Sigmoid colon (tissue), 7 donors: ENCODE measurements at places on chromosomes 3 and 15. TPM values are rescaled to one million over a fixed set of nuclear protein-coding genes. Genes with fewer than 3 reads are reported as not detected.

Gene IFT80
- total RNA-seq, result 16.5 TPM

Gene CALML4
- 10.9 TPM for total RNA-seq

Gene ZBTB20
- total RNA-seq, result 58.6 TPM

Gene PCLAF
- total RNA-seq, result 3.9 TPM

Gene CYP19A1
- 0.71 TPM for total RNA-seq

Gene GABPB1
- total RNA-seq, result 14.3 TPM

Gene GRAMD1C
- total RNA-seq, result 0.82 TPM

GRCh38 chr3:55879901-55880331 is 392.8 kb upstream of the WNT5A start:
- no peak overlapping the region for H3K4me3 ChIP-seq
- H3K4me1 ChIP-seq, result no peaks in the 10 kb centered on the region
- DNase-seq, result no peak
- H3K27me3 ChIP-seq, result no peaks in the 10 kb centered on the region

- H3K36me3 ChIP-seq, result no peaks in the 10 kb centered on the region
- H3K4me3 ChIP-seq, result peak overlapping the region; percentile 59
- peaks cover 33% of the 10 kb centered on the region for H3K4me1 ChIP-seq
- peaks cover 58% of the 10 kb centered on the region for H3K27me3 ChIP-seq
- DNase-seq, result no peak
These were observed 1.7 kb downstream of the SEMA5B start for GRCh38 chr3:123025642-123026521.

DNA sequence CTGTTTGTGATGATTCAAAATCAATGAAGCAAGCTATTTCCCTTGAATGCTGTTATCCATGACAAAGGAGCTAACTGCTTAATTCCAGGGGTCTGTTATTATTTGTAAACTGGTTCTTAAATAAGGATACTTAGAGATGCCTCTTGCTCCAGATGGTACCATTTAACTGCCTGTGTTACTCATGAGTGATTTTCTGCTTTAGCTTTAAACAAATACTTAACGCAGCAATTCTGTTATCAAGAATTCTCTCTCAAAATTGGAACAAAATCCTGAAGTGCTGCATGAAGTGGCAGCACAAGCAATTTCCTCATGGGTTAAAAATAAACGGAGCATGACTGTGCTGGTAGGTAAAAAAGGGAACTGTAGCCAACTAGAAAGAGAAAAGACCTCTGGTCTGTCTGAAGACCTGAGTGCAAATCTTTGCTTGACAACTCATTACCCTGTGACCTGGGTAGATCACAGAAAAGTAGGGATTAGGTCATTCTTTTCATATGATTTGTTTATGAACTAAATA is 62.5 kb upstream of the GBE1 start:
- DNase-seq, result no peak
- H3K27ac ChIP-seq, result no peak overlapping the region
- no peaks in the 10 kb centered on the region for H3K36me3 ChIP-seq
- H3K27me3 ChIP-seq, result no peaks in the 10 kb centered on the region

- no peak overlapping the region for H3K27ac ChIP-seq
- DNase-seq, result no peak
- H3K27me3 ChIP-seq, result no peaks in the 10 kb centered on the region
These were observed 14.0 kb upstream of the PTPN23 start for GRCh38 chr3:47366833-47367232.

DNA sequence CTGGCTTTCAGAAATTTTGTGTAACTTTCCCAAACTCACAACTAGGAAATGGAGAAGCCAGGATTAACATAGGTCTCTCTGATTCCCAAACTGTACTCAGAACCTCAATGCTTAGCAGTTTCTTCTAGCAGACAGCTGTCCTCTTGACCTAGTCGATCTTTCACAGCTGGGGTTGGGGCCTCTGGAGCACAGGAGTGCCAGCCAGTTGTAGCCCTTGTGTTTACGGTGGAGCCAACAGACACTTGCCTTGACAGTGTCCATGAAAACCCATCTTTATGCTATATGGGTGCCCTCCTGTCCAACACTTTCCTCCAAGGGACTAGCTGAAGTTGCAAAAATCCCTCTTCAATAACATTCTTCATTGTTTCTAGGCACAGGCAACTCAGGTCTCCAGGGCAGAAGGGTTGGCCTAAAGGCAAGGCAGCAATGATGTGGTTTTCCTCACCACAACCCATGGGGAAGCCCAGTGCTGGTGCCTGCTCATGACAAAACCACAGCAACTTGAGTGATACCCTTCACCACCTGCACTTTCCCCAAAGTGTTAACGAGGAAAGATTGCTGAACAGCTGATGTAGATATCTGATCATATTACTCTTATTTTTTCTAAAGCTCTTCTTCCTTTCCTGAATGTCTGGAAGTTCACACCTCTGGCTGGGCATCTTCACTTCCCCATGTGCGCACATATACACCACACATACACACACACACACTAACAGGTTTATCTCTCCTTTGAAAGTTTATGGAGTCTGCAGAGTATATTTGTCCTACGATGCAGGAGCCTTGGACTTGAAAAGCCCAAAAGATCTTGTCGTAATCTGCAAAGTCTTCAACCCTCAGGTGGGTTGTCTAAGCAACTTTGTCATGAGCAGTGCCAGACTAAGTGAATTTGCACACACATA is 11.0 kb upstream of the KNG1 start:
- DNase-seq, result no peak
- no peak overlapping the region for H3K27ac ChIP-seq

DNA sequence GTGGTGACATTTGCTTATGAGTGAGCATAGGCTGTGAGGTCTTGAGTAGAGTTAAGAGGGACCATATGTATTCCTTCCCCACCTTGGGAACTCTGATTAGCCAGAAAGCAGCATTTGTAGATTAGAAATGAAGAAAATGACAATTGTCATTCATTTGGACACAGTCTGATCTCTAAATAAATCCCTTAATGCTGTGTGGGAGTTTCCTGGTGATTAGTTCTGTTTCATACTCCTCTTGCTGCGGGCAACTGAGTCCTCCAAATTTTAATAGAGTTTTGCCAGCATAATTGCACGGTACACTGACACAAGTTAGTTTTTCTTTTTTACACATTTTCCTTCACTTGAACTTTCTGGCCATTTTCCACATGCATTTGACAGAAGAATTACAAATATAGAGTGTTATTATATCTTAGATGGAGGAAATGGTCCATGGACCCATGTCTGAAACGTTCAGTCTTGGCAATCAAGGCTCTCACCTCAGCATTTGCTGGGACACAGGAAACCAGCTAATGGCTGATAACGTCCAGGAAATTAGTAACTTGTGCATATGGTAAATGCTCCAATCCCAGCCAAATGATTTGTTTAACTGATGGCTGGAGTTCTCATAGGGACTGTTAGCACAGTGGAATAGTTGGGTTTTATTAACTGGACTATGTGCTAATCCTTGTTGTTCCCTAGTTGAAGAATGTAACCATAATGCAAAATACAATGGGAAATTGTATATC is 321.2 kb downstream of the RBMS3 start:
- no peak overlapping the region for H3K27ac ChIP-seq
- peaks cover 17% of the 10 kb centered on the region for H3K4me1 ChIP-seq
- no peak for DNase-seq
- no peaks in the 10 kb centered on the region for H3K27me3 ChIP-seq

- no peak for DNase-seq
- no peaks in the 10 kb centered on the region for H3K27me3 ChIP-seq
These were observed 336.5 kb upstream of the TGFBR2 start for GRCh38 chr3:30269751-30270445.

GRCh38 chr3:150450916-150451315 is 42.8 kb downstream of the TSC22D2 start:
- no peak overlapping the region for H3K4me3 ChIP-seq
- peak overlapping the region; percentile 24 for H3K27ac ChIP-seq
- no peaks in the 10 kb centered on the region for H3K36me3 ChIP-seq
- H3K27me3 ChIP-seq, result no peaks in the 10 kb centered on the region
- H3K4me1 ChIP-seq, result peaks cover 78% of the 10 kb centered on the region

DNA sequence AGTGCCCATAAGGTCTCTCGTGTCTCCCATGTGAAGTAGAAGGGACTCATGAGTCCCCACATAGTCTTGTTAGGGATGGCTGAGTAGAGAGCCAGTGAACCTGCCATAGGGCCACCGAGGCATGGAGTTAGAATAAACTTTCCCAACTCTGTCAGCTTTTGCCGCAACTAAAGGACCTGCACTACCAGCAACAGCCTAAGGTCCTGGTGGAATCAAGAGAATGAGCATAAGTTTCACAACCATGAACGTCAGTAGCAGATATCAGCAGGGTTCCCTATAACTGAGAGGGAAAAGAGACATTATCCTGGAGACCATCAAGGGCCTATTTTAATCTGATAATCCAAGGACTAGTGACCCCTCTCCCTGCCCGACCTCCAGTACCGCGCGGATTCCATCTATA is 60.3 kb upstream of the FNDC3B start:
- DNase-seq, result no peak
- H3K4me3 ChIP-seq, result no peak overlapping the region
- no peaks in the 10 kb centered on the region for H3K27me3 ChIP-seq
- H3K36me3 ChIP-seq, result no peaks in the 10 kb centered on the region

- no peaks in the 10 kb centered on the region for H3K4me1 ChIP-seq
- H3K4me3 ChIP-seq, result no peak overlapping the region
- DNase-seq, result no peak
- H3K27me3 ChIP-seq, result no peaks in the 10 kb centered on the region
- no peak overlapping the region for H3K27ac ChIP-seq
These were observed 11.1 kb upstream of the CHRNB4 start for GRCh38 chr15:78651930-78652615.

- H3K4me1 ChIP-seq, result no peaks in the 10 kb centered on the region
- H3K27me3 ChIP-seq, result no peaks in the 10 kb centered on the region
These were observed 32.7 kb upstream of the CSPG4 start for GRCh38 chr15:75745305-75745704.

DNA sequence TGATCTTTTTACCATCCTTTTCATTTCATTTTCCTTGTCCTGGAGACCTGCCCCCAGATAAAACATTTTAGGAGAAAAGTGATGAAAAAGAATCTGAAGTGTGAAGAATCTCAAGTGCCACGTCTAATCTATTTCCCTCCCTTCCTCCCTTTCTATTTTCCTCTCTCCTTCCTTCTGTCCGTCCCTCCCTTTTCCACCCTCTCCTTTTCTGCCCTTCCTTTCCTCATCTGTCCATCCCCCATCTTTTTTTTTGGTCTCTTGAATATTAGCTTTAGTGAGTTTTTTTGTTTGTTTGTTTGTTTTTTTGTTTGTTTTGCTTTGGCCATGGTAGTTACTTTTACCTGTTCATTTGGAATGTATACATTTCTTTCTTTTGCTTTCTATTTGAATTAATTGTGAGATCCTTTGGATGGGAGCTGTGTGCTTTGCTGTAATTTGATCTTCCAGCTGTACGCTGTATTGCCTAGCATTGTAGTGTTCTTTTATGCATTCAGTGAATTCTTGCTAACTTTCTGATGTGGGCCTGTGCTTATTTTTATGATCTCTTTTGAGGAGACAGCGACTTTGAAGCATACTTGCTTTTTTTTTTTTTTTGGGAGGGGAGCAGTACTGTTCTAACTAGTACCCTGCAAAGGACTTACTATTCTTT is 19.2 kb downstream of the CDIN1 start:
- peaks cover 47% of the 10 kb centered on the region for H3K4me1 ChIP-seq
- peak overlapping the region; percentile 87 for H3K27ac ChIP-seq
- H3K4me3 ChIP-seq, result no peak overlapping the region

- H3K27me3 ChIP-seq, result no peaks in the 10 kb centered on the region
- no peaks in the 10 kb centered on the region for H3K36me3 ChIP-seq
- H3K4me3 ChIP-seq, result peak overlapping the region; percentile 92
These were observed 1.3 kb downstream of the TLE3 start for GRCh38 chr15:70096215-70097062.

DNA sequence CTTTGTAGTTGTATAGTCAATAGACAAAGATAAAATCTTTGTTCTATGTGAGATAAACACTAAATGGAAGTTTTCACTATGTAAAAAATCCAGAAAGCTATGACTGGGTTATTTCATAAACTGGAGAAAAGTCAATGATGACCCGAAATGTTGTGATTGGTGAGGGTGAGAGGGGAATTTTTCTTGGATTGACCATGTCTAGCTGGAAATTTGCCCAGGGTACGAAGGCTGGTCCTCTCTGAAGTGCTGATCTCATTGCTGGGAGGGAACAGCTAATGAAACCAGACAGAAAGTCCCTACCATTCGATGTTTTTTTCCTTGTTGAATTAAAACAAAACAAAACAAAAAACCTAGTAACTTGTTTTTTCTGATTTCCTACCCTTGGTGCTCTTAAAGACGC is 14.3 kb downstream of the TPRG1 start:
- no peaks in the 10 kb centered on the region for H3K36me3 ChIP-seq
- no peak overlapping the region for H3K4me3 ChIP-seq
- no peak overlapping the region for H3K27ac ChIP-seq

DNA sequence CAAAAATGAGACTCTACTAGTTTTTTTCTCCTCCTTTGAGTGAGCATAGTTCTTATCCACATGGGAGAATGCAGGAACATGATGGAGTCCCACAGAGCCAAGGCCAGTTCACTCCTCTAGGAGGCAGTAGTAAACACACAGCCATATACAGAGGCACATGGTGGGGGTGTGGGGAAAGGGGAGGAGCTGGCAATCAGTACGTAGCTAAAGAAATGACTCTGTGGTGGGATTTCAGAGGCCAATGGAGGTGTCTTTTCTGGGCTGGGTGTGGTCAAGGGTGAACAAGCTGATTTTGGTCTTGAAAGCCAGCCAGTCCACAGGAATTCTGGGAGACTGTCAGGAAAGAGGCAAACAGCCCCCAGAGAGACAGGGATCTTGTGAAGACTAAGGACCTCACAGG is 6.6 kb upstream of the RAB11A start:
- no peaks in the 10 kb centered on the region for H3K36me3 ChIP-seq
- H3K4me3 ChIP-seq, result no peak overlapping the region
- no peaks in the 10 kb centered on the region for H3K27me3 ChIP-seq
- DNase-seq, result no peak
- H3K27ac ChIP-seq, result no peak overlapping the region
- H3K4me1 ChIP-seq, result no peaks in the 10 kb centered on the region

DNA sequence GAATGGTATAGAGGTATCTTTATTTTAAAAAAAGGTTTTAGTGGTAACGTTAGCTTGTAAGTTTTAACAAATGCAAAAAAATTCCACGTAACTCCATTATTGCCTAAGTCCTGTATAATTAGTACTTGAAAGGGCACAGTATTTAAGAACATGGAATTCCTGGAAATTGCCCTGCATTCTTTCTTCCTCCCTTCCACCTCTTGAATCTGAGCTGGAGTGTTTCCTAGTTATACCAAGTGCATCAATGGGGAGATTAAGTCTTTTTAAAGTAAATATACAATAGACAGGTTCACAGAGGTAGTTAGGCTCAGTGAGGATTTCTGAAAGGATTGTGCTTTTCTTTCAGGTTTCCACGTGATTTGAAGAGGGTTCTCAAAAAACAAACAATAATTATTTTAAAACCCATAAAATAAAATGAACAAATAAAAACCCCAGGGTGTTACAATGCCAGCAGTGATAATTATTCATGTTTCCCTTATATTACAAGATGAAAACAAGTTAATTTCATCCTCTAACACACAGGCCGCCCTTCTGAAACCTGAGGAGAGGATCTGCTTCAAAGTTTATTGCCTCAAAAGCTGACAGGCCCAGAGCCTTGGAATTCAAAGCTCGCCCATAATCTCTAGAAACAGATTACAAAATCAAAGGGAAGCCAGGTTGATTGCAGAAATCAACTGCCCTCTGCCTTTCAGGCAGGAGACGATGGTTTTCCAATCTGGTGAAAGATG is 128.8 kb upstream of the LMOD3 start:
- no peak overlapping the region for H3K27ac ChIP-seq
- H3K36me3 ChIP-seq, result no peaks in the 10 kb centered on the region
- H3K4me1 ChIP-seq, result no peaks in the 10 kb centered on the region
- no peak overlapping the region for H3K4me3 ChIP-seq
- DNase-seq, result no peak

GRCh38 chr15:26234976-26235767 is 372.0 kb upstream of the ATP10A start:
- H3K36me3 ChIP-seq, result no peaks in the 10 kb centered on the region
- H3K27ac ChIP-seq, result no peak overlapping the region
- H3K4me3 ChIP-seq, result no peak overlapping the region
- H3K4me1 ChIP-seq, result no peaks in the 10 kb centered on the region
- H3K27me3 ChIP-seq, result no peaks in the 10 kb centered on the region
- no peak for DNase-seq
